ENCODE measurements at places on chromosomes 13 and 19.
A peak's percentile ranks its signal among the peaks of the same experiment; 100 is the strongest.

GRCh38 chr13:79904581-79904980 lies 423.6 kb downstream of the NDFIP2 start:
- no peak for DNase-seq

DNA sequence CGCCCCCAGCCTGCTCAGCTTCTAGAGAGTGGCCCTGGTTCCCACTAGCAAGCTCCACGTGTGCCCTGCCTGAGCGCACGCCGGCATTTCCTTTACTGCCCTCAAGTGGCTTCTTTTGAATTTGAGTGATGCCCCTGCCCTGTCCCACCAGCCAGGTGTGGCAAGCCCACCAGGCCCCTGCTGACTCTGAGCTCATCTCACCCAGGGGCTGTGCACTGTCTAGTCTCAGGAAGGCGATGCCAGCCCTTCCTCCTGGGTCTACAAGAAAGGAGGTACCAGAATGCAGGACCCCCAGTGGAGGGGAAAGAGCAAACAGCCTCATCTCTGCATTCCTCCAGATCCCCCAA lies 17.3 kb upstream of the EPHX3 start:
- DNase-seq = no peak

- no peak for DNase-seq
Measured at GRCh38 chr13:34720618-34721017, 221.5 kb upstream of the NBEA start.

DNA sequence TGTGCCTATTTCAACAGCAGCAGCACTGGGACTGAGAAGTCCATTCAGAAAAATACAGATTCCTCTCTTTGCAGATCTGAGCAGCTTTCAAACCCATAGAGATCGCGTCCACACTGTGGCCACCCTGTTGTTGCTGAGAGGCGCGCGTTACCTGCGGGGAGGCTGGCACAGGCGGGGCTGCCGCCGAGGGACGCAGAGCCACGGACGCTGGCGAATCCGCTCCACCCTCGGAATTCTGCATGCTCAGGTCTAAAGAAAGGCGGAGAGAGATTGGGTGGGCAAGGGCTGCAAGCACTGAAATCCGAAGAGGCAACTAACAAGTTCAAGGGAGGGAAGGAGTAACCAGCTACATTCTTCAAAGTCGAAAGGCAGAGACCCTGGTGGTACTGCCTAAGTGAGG lies 63.0 kb downstream of the RFX2 start:
- no peak for DNase-seq

DNA sequence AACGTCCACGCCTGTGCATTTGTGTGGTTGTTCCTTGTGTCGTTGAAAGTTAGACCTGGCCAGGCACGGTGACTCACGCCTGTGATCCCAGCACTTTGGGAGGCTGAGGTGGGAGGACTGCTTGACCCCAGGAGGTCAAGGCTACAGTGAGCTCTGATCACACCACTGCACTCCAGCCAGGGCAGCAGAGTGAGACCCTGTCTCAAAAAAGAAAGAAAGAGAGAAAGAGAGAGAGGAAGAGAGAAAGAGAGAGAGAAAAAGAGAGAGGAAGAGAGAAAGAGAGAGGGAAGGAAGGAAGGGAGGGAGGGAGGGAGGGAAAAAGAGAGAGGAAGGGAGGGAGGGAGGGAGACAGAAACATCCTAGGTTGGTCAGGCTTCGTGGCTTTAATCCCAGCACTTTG lies 5.1 kb downstream of the ZNF114 start:
- no peak for DNase-seq

DNA sequence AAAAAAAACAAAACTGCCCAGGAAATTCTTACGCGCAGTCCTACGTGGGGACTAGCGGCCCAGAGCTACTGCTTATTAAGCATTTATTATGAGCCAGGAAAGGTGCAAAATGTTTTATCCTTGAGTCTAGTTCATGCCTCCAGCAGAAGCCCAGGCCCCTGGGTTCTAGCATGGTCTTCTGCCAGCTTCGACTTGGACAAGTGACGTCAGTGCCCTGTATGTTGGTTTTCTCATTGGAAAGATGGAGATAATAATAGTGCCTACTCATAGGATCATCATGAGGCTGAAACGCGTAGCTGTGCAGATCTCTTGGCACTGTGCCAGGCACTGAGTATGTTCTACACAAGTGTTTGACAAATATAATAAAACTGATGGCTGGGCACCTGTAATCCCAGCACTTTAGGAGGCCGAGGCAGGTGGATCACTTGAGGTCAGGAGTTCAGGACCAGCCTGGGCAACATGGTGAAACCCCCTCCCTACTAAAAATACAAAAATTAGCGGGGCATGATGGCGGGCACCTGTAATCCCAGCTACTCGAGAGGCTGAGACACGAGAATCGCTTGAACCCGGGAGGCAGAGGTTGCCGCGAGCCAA lies 12.4 kb upstream of the SULT2B1 start:
- DNase-seq = no peak

GRCh38 chr19:16155128-16155527 lies 11.6 kb downstream of the HSH2D start:
- DNase-seq = no peak

GRCh38 chr13:111864566-111864965 lies 202.4 kb upstream of the SOX1 start:
- no peak for DNase-seq

GRCh38 chr13:44191504-44192171 lies 182.0 kb upstream of the SERP2 start:
- DNase-seq = peak; percentile 17

DNA sequence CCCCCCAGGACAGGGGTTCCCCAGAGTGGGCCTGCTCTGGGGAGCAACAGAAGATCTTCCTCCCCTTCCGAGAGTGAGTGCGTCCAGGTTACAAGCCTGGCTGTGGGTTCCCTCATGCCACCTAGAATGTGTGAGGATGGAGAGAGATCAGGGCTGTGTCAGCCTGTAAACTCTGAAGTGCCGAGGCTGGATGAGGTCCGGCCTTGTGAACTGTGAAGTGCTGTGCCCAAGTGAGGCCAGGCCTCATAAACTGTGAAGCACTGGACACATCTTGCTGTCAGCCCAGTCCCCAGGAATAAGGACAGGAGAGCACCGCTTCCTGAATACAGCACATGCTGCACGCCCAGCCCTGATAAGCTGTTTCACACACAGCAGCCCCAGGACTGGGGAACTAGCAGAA lies 7.6 kb downstream of the KCNN1 start:
- DNase-seq = no peak

GRCh38 chr13:49240017-49240416 lies 7.7 kb upstream of the CDADC1 start:
- DNase-seq = no peak

- no peak for DNase-seq
Measured at GRCh38 chr19:34733266-34733745, 737 bp upstream of the ZNF181 start.

DNA sequence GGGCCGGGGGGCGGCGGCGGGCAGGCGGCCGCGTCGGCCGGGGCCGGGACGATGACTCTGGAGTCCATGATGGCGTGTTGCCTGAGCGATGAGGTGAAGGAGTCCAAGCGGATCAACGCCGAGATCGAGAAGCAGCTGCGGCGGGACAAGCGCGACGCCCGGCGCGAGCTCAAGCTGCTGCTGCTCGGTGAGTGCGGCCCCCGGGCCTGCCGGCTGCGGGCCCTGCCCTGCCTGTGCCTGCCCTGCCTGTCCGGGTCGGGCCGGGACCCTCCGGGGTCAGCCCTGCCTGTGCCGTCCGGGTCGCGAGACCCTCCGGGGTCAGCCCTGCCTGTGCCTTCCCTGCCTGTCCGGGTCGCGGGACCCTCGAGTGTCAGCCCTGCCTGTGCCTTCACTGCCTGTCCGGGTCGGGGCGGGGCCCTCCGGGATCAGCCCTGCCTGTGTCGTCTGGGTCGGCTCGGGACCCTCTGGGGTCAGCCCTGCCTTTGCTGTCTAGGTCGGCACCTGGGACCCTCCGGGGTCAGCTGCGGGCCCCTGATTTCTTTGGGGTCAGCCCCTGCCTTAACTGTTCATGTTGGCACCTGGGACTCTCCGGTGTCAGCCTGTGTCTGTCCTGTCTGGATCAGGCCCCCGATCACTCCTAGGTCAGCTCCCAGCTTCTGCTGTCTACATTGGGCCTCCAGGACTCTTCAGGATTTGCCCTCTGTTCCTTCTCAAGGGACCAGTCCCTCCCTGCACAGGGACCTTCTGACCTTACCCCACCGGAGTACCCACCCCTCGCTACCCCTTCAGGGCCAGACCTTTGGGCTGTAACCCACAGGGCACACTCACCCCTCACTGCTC lies 659 bp downstream of the GNA11 start:
- peak; percentile 25 for DNase-seq

GRCh38 chr19:48487948-48488347 lies 18.8 kb downstream of the CYTH2 start:
- no peak for DNase-seq

DNA sequence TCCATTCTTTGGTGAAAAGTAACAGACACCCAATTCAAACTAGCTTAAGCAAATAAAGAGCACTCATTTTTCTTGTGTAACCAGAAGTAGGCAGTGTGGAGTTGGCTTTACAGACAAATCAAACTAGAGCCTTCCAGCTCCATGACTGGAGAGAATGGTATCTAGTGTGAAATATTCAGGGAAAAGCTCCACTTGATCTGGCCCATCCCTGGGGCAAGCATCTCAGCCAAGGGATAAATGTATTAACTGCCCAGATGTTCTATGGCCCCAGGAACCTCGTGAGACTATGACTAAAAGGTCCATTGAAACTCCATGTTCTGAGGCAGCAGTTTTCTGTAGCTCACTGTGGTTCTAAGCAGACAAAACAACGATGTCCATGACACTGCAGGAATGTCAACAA lies 49.9 kb downstream of the TBC1D4 start:
- no peak for DNase-seq

- no peak for DNase-seq
Measured at GRCh38 chr19:6260912-6261650, 18.7 kb downstream of the MLLT1 start.

DNA sequence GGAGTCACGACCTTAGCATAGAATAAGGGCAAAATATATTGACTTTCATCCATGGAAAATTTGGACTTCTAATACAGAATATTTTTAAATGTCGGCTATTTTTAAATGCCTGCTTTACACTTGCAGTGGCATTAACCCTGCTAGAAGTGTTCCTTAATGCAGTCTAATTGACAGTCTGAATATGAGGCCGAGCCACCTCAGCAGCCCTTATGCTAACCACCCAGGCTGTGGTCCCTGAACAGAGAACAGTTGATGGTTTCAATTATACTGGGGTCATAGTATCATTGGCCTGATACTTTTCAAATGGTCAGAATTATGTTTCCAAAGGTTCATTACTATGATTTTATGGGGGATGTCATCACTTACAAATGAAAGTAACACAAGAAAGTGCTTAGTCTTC lies 764.7 kb upstream of the SLITRK1 start:
- DNase-seq = no peak

GRCh38 chr13:60398907-60399589 lies 2.0 kb downstream of the TDRD3 start:
- DNase-seq = no peak

DNA sequence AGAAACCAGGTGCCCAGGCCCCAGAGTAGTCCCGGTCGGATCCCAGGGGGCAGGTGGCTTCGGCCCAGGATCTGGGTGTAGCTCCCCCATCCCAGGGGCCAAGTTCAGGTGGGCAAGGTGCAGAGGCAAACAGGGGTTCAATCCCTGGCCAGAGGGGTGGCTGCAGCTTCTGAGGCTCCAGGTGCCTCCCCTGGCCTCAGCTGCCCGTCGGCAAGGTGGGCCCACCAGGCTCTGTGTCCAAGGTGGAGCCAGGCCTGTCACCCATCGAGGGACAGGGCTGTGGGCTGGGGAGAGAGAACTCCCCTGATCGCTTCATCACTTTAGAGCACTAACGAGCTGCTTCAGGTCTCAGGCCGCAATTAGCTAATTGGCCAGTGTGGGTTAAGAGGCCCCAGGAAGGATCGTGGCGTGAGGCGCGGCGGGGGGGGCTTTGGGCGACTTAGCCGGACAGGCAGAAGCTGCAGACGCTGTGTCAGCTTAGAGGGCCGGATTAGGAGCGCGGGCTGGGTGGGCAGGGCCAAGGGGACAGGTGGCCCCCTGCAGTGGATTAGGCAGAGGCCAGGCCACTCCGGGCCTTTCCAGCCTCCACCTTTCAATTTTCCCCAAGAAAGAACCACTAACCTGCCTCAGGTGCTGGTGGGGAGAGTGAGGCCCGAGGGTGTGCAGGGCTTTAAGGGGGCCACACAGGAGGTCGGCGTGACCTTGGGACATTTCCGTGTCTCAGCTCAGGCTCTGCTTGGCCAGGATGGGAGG lies 2.8 kb upstream of the RAX2 start:
- DNase-seq = no peak

DNA sequence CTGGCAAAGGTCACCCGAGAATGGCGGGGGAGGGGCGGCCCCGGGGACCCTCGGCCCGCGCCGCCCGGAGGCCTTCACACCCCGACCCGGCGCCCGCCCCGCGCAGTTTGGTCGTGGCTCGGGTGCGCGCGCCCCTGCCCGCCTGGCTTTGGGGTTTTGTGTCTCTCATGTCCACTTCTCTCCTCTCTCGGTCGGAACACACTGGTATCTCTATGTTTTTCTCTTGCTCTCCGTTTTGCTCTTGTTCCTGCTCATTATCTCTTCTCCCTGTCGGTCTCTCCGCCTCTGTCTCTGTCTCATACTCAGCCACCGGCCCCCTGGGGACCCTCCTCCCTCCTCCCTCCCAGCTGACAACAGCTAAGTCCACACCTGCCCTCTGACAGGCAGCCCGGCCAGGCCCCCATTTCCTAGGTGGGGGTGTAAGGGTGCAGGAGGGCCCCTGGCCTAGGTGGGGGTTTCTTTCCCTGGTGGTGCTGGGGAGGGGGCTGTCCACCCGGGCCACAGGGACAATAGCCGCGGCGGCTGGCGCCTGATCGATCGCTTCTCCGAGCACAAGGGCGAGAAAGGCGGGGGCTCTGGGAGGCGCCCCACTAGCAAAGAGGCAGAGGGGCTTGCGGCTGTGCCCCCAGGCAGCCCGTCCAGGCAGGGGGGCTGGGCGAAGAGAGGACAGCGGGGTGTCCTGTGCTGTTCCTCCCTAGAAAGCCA lies 2.3 kb downstream of the ONECUT3 start:
- DNase-seq = no peak

- peak; percentile 52 for DNase-seq
Measured at GRCh38 chr19:10431943-10432735, 11.8 kb downstream of the PDE4A start.

GRCh38 chr19:15452111-15453047 lies 2.6 kb upstream of the WIZ start:
- DNase-seq = no peak

- DNase-seq = peak; percentile 45
Measured at GRCh38 chr19:3270902-3271301, 46.4 kb downstream of the CELF5 start.

GRCh38 chr19:4272894-4273293 lies 6.2 kb upstream of the SHD start:
- no peak for DNase-seq

All from stimulated activated CD4-positive, alpha-beta T cell treated with anti-CD3 and anti-CD28 coated beads, Interleukin-12 subunit alpha, Interleukin-12 subunit beta, amount 100 ng/mL, for 4 hours (primary cell).